ENCODE measurements at places on chromosomes 11 and 22.

GRCh38 chr11:65919573-65920371 is 546 bp downstream of the DRAP1 start:
- DNase-seq, result no peak

GRCh38 chr11:78822931-78823423 is 248.3 kb upstream of the NARS2 start:
- DNase-seq, result no peak

DNA sequence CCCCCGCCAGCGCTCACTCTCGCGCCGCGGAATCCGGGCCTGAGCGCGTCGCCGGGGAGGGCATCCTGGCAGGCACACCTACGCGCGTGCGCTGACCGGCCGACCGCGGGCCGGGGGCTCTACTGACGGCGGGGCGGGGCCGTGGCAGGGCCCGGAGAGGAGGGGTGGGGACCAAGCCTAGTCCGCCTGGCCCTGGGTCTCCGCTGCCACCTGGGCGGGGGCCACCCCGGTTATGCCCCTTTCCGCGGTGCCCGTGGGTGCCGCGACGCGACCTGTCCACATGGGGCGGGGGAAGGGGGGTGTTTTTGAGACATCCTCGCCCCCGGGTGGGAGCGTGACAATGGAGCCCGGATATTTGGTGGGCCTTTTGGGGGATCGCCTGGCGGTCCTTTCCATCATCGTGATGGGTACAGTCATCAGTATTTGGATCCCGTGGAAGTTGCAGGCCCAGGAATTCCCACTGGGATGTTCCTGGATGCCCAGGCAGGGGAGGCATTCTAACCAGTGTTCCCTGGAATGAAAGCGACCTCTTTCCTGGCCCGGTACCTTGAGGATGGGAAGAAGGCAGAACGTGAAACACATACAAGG is 2.2 kb downstream of the NCAM1 start:
- DNase-seq, result no peak

DNA sequence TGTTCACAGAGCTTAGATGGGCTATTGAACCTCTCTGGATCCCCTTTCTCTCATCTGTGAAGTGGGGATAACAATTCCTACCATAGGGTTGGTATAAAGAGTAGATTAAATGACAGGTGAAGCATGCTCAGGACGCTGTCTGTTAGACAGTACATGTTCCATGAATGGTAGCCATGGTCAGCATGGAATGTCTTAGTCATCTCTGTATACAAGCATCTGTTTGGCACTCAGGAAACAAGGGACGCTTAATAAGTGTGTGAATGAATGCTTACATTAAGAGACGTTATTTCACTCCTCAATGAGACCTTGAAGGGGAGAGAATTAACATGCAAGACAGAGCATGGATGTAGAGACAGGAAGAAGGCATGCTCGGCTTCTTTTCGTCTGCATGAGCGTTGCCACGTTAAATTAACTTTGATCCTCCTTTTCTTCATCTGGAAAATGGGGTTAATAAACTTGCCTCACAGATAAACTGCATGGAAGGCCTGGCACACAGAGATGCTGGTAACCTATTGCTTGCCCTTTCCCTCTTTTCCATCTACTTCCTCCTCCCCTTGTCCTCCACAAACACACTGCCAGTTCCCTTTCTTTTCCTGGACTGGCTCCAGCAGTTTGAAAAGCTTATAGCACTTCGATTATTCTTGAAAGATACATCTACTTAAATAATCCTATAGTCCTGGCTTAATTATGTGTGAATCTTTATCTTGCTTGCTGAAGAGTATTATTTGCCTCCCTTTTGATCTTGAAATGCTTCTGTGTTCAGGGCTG is 267.2 kb upstream of the MTNR1B start:
- no peak for DNase-seq

GRCh38 chr11:107847184-107847583 is 11.4 kb downstream of the SLC35F2 start:
- DNase-seq, result no peak

GRCh38 chr11:131629925-131630540 is 259.6 kb downstream of the NTM start:
- DNase-seq, result no peak

Data from stimulated activated effector memory CD8-positive, alpha-beta T cell treated with anti-CD3 and anti-CD28 coated beads, Interleukin-12 subunit alpha, Interleukin-12 subunit beta, amount 100 ng/mL, for 72 hours (primary cell).